ENCODE measurements at places on chromosomes 1 and 21.

GRCh38 chr1:59020151-59020997 is 236.5 kb upstream of the JUN start:
- peak; percentile 23 for DNase-seq

- DNase-seq: no peak
Measured at GRCh38 chr21:35212393-35213127, 163.5 kb upstream of the RUNX1 start.

DNA sequence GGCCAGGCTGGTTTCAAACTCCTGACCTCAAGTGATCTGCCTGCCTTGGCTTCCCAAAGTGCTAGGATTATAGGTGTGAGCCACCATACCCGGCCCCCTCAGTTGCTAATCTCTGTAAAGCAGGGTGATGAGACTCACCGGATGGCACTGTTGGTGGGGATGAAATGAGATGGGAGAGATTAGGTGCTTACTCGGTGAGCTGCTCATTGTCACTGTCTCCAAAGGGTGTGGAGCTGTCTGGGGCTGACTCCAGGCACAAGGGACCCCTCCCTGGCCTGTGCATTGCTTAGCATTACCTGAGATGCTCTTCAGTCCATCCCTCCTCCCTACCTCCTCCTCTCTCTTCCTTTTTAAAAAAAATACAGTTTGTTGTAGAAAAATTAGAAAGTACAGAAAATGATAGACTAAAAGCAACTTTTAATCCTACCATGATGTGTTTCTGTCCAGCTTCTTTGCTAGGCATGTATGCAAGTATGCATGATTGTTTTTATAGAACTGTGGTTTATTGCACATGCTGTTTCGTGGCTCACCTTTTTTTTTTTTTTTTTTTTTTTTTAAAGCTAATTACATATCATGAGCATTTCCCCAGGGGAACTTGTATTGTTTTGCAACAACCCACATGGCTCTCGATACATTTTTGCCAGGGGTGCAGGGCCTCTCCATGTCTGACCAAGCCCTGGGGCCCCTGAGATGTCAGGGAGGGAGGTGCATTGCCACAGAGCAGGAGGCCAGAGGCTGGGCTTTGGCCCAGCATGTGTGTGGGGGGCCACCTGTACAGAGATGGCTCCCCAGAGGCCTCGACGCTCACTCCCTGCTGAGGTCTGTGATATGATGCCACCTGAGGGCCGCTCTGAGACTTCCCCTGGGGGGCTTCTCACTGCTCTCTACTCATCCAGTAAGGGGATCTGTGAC is 55.4 kb downstream of the ARHGEF10L start:
- no peak for DNase-seq

DNA sequence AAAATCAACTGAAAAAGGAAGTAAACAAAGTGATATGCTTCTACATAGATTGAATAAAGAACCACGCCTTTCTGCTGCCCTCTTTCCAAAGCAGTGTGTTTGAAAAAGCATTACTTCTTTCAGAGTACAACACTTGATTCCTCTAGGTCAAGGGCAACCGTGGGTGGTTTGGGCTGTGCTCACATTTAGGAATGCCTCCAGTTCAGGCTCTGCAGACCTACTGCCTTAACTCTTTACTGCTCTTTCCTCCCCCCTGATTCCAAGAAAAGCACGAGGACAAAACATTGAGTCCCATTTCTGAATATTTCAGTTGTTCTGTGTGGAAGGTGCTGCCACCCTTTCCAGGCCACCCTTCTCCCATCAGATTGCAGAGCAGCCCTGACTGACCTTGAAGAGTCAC is 45.2 kb downstream of the ADAMTS1 start:
- no peak for DNase-seq

- DNase-seq: no peak
Measured at GRCh38 chr1:181123173-181123572, 34.7 kb downstream of the IER5 start.

GRCh38 chr1:157193219-157193618 is 55.0 kb upstream of the ETV3 start:
- no peak for DNase-seq

DNA sequence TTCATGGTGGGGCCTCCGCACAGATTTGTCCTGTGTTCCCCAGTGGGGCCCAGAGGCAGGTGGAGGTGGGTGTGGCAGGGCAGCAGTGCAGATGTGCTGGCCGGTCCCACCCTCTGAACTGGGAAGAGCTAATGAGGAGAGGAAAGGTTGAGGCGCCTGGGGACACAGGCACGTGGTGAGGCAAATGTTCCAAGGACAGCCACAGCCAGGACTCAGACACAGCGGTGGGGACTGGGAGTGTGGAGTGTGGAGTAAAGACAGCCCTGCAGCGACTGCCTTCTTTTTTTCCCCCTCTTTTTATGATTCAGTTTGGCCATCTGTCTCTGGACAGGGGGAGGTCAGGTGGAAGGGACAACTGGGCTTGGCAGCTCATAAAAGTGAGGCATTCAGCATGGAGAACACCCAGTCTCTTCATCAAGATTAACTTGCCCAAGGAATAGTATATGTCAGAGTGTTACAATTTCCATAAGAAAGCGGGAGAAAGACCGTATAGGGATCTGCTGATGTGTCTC is 104.2 kb upstream of the GCLM start:
- DNase-seq: no peak

DNA sequence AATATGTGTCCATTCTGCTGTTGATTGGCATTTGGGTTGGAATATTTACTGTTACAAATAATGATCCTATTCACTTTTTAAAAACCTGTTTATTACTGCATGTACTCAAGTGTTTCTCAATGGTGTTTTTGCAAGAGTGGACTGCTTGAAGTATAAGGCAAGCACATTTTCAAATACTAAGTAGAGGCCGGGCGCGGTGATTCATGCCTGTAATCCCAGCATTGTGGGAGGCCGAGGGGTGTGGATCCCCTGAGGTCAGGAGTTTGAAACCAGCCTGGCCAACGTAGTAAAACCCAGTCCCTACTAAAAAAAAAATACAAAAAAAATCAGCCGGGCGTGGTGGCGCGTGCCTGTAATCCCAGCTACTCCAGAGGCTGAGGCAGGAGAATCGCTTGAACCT is 276.9 kb upstream of the ADGRL4 start:
- no peak for DNase-seq
